ENCODE measurements at places on chromosomes 13 and 19. TPM values are rescaled to one million over a fixed set of nuclear protein-coding genes. Genes with fewer than 3 reads are reported as not detected.

SIGLEC5 gene
- not detected for total RNA-seq

ZNF470 gene
- 6.9 TPM for total RNA-seq

ADGRE3 gene
- not detected for total RNA-seq

ATP4A gene
- not detected for total RNA-seq

ADAMTSL5 gene
- total RNA-seq: 1.5 TPM

SPINT2 gene
- 8.7 TPM for total RNA-seq

VN1R4 gene
- not detected for total RNA-seq

RNF113B gene
- total RNA-seq: not detected

NEK5 gene
- under 0.01 TPM for total RNA-seq

PPP2R1A gene
- total RNA-seq: 115 TPM

PLK5 gene
- not detected for total RNA-seq

LILRA2 gene
- not detected for total RNA-seq

ZNF91 gene
- total RNA-seq: 15.7 TPM

APOC4 gene
- total RNA-seq: not detected

VSTM2B gene
- total RNA-seq: not detected

JUNB gene
- total RNA-seq: 118 TPM

SLC25A41 gene
- 0.26 TPM for total RNA-seq

COL4A2 gene
- 123 TPM for total RNA-seq

SLITRK1 gene
- total RNA-seq: not detected

GZMM gene
- not detected for total RNA-seq

ZSWIM4 gene
- total RNA-seq: 6.7 TPM

UBE2L5 gene
- total RNA-seq: not detected

TSSK6 gene
- 5.8 TPM for total RNA-seq

ODAD3 gene
- total RNA-seq: 0.26 TPM

PCDH8 gene
- total RNA-seq: not detected

SLITRK5 gene
- 0.17 TPM for total RNA-seq

NLRP5 gene
- not detected for total RNA-seq
